ENCODE measurements at places on chromosomes 7 and 10.

- DNase-seq, result no peak
Observed at GRCh38 chr10:28561531-28561930, 28.6 kb downstream of the WAC start.

GRCh38 chr7:32298408-32299132 is 191.6 kb downstream of the LSM5 start:
- DNase-seq, result no peak

GRCh38 chr7:1314908-1315450 is 82.3 kb downstream of the UNCX start:
- DNase-seq, result no peak

DNA sequence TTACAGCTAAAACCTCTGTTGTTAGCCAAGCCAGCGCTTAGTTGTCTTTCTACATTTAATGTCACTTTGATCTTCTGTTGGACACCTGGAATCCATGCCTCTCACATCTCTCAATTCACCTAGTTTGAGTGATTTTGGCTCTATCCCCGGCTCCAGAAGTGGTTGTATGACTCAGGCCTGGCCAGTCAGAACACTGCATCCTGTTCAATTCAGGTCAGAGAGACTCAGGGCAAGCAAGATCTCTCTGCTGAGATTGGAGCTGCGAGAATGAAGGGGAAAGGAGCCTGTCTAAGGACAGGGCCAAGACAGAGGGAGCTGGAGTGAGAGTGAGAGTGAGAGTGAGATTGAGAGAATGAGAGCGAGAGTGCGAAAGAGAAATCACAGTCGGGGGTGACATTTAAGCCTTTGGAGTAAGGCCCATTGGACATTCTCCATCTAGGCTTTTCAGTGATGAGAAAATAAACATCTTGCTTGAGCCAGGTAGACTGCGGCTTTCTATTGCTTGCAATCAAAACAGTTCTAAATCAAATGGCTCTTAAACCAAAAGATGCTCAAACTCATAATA is 83.3 kb upstream of the DYNC1I1 start:
- DNase-seq, result peak; percentile 38

GRCh38 chr10:77062381-77062780 is 575.2 kb downstream of the KCNMA1 start:
- DNase-seq, result no peak

DNA sequence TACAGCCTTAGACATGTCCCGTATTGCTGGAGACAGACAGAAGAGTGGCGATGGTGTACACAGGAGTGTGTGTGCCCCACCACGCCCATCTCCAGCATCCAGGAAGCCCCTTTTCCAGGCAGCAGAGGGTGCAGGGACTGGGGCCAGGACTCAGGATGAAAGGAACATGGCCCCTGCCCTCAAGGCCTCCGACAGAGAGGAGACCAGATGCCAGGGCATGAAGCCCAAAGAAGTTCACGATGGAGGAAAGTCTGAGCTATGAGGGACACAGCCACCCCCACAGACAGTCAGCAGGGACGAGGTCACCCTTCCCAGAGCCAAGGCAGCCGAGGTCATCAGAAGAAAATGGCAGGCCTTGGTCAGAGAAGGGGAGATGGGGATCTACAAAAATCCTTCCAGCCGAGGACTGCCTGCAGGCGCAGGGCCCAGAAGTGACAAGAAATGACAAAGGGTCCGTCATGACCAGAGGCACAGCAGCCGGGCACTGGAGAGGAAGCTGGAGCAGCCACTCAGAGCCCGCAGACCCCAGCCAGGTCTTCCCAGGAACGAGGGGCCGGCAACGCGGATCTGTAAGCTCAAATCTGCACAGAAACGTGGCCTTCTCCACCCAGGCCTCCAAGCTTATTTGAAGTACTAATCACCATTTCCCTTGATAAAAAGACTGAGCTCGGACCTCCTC is 78.7 kb upstream of the PPP2R2D start:
- DNase-seq, result no peak

- peak; percentile 26 for DNase-seq
Observed at GRCh38 chr7:123958186-123958703, 33.2 kb downstream of the SPAM1 start.

DNA sequence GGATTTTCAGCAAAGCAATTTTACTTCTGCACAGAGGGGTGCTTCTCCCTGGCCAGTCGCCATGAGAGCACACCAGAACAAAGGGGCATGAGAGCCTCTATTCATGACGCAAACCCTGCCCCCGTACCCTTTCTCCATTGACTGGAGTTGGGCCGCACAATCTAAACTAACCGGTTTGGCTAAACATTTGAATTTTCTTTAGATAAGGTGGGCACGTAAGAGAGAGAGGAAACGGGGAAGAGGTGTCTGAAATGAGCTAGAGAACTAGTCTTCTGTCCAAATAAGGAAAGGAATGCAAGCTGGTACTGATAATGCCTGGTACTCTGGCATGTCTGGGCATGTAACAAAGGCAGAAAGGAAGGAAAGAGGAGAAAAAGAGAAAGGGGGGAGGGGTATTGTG is 13.2 kb upstream of the SCIN start:
- no peak for DNase-seq

GRCh38 chr10:1939016-1939415 is 201.7 kb upstream of the ADARB2 start:
- no peak for DNase-seq

GRCh38 chr10:109899356-109900331 is 23.7 kb downstream of the XPNPEP1 start:
- DNase-seq, result peak; percentile 69

DNA sequence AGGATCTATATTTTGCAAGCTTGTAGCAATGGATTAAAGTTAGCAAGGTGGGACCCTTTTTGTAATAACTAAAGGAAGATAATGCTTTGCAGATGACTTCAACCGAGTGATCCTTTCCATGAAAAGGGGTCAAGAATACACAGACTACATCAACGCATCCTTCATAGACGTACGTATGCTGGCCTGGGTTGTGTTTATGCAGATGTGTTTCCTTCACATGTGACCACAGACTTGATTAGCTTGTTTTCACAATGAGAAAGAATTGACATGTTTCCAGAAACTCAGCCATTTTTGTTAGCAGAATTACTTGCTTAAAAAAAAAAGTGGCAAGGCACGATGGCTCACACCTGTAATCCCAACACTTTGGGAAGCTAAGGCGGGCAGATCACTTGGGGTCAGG is 54.2 kb downstream of the MKI67 start:
- DNase-seq, result no peak

- DNase-seq, result no peak
Observed at GRCh38 chr7:44154703-44155102, 13.6 kb upstream of the MYL7 start.

- DNase-seq, result peak; percentile 36
Observed at GRCh38 chr7:140230861-140231770, 54.3 kb upstream of the KDM7A start.

DNA sequence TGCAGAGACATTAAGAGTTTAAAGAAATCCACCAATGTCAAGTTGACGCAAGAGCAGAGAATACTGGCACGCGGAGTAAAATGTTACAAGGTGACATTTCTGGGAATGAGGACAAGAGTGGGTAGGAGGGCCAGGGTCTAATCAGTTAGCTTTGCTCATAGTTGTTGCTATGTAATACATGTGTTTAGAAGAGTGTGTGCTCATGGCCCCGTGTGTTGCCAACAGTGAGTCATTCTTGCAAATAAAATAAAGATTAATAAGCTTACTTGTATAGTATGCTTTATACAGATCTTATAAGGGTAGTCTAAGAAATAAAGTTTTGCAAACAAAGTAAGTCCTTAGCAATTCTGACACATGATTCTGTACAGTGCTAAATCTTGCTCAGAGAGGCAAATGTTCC is 64.5 kb downstream of the DNMBP start:
- peak; percentile 93 for DNase-seq

DNA sequence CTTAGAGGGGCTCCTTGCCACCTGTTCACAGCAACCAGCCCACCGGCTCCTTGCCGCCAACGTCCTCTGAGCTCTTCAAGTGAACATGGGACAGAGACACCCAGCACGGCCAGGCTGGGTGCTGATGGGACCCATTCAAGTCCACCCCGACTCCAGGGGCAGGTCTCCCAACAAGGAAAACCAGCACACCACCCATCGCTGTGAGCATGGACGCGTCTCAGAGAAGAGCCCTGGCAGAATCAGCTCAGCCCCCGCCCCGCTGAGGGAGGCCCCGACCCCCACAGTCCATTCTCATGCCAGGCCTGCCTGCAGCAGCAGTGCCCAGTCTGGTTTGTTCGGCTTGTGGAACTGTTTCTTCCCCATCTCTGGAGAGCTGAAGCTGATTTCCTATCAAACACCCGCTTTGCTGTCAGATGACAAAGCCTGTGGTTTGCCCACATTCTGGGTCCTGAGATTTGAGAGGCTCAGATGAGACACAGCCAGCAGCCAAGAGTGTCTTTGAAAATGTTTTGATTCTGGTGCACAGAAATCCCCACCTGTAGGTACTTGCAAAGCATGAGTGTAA is 216.6 kb downstream of the ZMYND11 start:
- DNase-seq, result no peak

DNA sequence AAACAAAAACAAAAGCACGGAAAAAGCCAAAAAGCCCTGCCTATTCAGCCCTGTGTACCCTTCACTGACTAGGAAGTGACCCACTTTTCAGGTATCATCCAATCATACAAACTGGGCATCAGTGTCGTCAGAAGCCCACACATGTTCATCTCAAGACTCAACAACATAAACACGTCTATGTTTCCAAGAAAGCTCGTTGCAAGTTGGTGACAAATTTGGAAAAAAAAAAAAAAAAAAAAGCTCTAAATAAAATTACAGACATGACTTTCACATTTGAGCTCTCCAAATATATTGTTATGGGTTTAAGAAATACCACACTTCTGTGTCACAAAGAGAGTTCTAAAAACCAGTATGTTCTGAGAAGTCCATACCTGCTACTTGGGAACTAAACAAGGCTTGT is 204.7 kb upstream of the KLF14 start:
- no peak for DNase-seq

- DNase-seq, result peak; percentile 32
Observed at GRCh38 chr7:137850571-137850970, 3.8 kb upstream of the DGKI start.

- no peak for DNase-seq
Observed at GRCh38 chr7:48528646-48529045, 357.4 kb downstream of the ABCA13 start.

DNA sequence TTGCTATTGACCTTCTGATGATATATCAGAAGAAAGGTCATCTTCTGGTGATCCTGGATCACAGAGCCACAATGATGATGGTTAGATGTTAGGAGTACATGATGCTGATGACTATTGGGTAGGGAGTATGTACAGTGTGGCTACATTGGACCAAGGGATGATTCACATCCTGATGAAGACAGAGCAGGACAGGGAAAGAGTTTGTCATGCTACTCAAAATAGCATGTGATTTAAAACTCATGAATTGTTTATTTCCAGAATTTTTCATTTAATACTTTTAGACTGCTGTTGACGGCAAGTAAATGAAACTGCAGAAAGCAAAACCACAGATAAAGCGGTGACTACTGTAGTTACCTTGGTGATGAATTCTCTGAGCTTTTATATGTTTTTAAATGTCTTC is 397.3 kb downstream of the PPP1R3A start:
- peak; percentile 24 for DNase-seq

GRCh38 chr10:29617880-29618340 is 16.9 kb downstream of the SVIL start:
- DNase-seq, result no peak

DNA sequence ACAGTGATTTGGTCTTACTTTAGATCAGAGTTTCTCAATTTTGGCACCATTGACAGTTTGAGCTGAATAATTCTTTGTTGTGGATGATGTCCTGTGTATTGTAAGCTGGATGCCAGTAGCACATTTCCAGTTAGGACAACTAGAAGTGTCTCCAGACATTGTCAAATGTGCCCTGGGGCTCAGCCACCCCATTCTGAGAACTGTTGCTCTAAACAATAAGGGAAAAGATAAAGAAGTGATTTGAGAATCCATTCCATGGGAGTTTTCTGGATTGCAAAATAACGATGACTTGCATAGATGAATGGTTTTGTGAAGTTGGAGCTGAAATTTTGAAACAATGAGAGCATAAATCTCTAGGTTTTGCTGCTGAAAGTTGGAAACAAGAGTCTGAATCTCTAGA is 44.6 kb downstream of the NUP205 start:
- peak; percentile 79 for DNase-seq

DNA sequence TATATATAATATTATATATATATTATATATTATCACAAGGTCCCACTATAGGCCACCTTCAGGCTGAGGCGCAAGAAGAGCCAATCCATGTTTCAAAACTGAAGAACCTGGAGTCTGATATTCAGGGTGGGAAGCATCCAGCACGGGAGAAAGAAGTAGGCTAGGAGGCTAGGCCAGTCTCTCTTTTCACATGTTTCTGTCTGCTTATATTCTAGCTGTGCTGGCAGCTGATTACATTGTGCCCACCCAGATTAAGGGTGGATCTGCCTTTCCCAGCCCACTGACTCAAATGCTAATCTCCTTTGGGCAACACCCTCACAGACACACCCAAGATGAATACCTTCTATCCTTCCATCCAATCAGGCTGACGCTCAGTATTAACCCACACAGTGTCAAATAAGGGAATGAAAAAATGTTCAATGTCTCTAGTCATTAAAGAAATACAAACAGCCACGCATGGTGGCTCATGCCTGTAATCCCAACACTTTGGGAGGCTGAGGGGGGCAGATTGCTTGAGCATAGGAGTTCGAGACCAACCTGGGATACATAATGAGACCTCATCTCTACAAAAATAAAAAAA is 135.4 kb upstream of the PCBD1 start:
- DNase-seq, result no peak

DNA sequence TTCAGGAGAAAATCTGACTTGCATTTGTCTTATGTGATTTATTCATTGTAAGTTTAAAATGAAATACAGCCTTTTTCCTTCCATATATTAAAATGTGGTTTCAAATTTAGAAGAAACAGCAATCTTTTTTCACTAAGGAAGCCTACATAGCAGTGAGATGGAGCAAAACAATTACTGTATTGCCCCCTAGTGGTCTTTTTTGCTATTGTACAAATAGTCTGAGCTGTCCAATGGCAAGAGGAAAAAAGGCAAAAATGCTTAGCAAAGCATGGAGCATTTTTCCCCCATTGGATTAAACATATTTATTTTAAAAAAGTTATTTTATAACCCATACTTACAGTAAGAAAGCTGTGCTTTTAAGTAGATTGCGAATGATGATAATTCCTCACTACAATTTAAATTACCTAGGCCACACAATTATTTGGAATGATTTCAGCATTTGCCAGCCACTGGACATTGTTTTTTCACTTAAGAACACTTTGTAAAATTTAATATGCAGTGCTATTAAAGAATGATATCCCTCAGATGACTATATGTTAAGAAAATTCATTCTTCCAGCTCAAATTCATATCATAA is 119.5 kb downstream of the CPED1 start:
- DNase-seq, result peak; percentile 71
